ENCODE measurements at places on chromosomes 3 and 15.

DNA sequence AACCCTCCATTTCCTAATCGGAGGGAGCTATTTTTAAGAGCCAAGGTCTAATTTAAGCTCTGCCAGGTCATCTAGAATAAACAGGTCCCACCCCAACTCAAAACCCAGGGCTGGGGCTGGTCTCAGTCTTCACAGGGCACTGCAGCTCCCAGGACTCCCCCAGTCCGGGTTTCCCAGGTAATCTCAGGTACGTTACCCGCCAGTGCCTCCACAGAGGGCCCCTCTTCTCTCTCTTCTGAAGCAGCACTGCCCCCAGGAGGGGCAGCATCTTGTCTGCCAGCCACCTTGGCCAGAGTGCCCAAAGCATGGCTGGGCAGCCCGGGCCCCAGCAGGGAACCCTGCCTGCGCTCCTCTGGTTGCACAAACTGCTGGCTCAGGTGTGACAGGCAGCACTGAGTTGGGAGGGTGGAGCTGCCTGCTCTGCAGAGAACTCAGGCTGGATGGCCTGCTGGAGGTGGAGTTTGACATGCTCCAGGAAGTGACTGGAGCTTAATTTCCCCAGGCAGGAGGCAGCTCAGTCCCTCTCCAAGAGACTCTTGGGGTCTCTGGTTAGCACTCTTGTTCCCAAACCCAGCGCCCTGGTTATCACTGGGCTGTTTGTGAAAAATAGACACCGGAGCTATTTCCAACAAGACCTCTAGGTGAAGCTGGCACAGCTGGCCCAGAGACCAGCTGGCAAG, at the start of gene PLA2G4F:
TSS of gene PLA2G4F (minus strand) at position 394 of the 680 bp plus-strand sequence. CDS start at position 307, 87 bp downstream.
- no peak for DNase-seq

DNA sequence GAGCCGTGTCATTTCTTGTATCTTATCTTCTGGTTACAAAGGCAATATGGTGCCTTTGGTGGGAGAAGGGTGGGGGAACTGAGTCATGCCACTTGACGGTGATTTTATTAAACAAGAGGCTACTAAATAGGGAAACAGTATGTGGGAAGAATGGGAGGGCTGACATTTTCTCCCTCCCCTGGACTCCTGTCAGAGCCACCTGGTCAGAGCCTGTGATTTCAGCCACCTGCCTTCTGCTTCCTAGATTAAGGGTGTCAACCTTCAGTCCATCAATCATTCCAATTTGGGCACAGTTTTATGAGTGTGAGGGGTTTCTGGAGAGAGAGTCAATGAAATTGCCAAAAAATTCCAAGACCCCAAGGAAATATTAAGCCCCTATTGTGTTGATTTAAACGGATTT, 87.4 kb downstream of the CHDH start:
- DNase-seq: no peak

DNA sequence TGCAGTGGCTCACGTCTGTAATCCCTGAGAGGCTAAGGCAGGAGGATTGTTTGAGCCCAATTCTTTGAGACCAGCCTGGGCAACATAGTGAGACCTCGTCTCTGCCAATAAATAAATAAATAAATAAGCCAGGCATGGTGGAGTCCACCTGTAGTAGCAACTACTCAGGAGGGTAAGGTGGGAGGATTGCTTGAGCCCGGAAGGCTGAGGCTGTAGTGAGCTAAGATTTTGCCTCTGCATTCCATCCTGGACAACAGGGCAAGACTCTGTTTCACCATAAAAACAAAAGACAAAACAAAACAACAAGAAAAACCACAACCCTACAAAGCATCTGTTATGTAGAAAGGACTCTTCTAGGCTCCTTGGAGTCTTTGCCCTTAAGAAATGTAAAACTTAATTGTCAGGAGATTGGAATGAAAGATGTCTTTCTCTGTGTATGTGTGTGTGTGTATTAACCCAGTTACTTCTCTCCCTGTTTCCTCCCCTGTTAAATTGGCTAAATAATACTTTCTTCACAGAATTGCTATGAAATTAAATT, 9.5 kb downstream of the NECTIN3 start:
- no peak for DNase-seq

- no peak for DNase-seq
Observed at GRCh38 chr15:70690491-70691276, 72.7 kb downstream of the UACA start.

DNA sequence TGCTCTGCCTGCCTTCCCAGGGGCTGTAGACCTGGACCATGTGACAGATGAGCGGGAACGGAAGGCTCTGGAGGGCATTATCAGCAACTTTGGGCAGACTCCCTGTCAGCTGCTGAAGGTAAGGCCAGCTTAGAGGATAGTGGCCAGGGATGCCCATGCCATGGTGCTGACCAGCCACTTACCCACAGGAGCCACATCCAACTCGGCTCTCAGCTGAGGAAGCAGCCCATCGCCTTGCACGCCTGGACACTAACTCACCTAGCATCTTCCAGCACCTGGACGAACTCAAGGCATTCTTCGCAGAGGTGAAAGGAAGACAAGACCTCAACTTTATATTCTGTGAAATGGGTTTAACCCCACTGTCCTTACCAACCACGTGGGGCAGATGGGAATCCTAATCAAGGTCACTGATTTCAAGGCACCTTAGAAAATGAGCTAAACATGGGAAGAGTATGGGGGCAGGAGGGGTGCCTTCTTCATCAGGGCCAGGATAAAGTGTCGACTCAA, 26.7 kb downstream of the NBEAL2 start:
- DNase-seq: no peak

- no peak for DNase-seq
Observed at GRCh38 chr3:10688126-10688525, 127.9 kb upstream of the SLC6A11 start.

DNA sequence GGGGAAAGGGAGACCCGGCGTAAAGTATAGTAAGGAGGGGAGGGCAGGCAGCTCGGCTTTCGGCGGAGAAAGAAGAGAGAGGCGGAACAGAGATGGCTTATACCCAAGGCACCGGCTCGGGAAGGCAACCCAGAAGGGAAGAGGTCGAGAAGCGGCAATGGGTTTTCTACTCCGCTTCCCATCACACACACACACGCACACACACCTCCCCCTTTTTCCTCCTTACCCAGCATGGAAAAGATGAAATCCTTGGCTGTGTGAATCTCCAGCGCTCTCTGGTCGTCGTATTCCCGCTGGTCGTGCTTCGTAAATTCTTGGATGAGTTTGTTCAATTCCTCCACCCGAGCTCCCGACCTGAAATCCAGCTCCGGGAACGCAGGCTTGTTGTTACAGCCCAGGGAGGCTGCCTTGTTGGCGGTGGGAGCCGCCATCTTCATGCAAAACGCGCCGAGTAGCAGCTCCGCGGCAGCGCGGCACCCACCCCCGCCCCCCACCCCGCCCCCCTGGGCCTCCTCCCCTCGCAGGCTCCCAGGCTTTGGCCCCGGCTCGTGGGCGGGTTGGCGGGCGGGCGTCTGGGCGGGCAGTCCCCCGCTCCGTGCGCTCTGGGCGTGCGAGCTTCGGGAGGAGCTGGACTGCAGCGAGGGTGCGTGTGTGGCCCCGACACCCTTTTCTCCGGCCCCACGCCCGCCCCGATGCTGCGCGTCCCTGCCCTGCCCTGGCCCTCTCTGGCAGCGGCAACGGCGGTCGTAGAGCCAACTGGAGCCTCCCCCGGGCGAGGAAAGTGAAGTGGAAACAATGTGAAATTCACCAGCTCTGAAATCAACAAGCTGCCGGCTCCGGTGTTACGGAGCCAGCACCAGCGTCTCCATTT, at the start of gene MB21D2:
TSS of gene MB21D2 (minus strand) at position 453 of the 871 bp plus-strand sequence. CDS start at position 437, 16 bp downstream.
- DNase-seq: peak; percentile 74

GRCh38 chr3:133965013-133965570, 64.6 kb downstream of the SLCO2A1 start:
- DNase-seq: no peak

DNA sequence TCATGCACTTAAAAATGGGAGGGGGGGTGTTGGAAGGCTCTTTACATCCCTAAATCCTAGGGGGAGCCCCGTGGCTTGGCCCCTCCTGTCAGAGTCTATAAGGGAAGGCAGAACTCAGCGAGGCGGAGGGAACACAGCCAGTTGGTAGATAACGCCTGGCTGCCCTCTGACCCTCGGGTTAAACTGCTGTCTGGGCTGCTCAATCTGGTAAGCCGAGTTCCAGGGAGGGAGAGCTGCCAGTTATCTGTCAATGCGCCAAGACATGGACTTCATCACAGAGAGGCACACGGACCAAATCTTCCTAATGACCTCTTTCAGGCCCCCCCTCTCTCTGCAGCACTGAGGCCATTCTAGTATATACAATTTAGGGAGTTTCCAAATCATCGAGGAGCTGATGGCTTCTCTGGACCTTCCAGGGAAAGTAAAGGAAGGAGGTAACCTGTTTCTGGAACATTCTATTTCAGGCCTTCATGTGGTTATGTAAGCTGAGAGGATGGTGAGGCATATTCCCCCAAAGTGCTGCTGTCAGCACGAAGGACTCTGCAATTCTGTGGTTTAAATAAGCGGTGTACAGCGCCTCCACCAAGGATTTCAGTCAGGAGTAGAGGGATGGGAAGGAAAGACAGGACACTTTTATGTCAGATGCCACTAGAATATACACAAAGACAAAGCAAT, 349.0 kb downstream of the MCTP2 start:
- no peak for DNase-seq

DNA sequence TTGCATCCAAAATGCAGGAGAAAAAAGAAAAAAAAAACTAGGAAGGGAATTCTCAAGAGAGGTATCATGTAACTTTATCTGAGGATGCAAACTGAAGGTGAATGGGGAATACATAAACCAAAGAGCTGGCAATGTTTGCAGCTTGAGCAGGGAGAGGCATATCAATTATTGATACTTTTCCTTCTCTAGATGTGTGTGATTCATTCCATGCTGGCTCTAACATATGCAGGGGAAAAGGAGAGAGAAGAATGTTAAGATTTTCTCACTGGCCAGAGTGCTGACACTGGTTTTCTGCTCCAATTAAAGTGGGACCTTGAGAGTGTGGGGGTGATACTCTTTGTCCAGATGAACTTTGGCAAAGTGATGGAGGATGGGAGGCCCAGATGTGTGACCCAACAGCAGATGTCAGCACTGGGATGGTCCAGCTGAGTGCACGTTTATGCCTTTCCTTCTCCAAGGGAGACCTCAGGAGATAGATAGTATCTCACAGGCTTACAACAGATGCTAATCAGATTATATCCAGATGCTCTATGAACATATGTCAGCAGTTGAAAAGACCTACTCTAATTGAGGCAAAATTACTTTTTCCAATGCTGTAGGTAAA, 50.0 kb upstream of the PSMD6 start:
- no peak for DNase-seq

- no peak for DNase-seq
Observed at GRCh38 chr3:147619921-147620560, 210.9 kb downstream of the ZIC1 start.
